ENCODE measurements at places on chromosomes 5 and 9. TPM values are rescaled to one million over a fixed set of nuclear protein-coding genes. Genes with fewer than 3 reads are reported as not detected.

DNA sequence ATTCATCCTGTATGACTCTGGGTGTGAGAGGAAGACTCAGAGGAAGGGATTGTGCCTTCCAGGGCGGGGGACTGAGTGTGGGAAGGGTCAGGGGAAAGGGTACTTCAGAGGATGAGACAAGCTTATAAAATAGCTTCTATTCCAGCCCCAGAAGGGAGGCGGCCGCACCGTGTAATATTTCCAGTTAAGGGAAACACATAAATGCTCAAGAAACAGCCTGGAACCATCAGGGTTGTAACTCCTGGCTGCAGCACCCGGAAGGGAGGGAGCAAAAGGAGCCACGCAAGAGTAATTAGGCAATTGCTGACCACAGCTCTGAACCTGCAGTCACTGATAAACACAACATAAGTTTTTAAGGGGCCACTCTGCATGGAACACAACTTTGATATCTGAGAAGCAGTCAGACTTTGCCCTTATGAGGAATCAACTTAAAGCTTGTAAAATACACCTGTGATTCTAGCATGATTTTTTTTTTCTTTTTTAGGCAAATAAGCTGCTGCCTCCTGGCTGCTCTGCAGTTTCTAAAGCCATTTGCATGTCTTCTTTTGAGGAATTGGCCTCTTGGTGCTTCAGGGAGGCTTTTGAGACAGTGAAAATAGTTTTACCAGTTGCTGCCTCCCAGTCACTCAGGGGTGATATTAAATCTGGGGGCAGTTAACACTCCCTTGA, 382.7 kb downstream of the ENC1 start:
- DNase-seq = no peak

GRCh38 chr5:178177569-178177968, 9.6 kb downstream of the GMCL2 start:
- DNase-seq = no peak

CACNA1B gene
- 0.34 TPM for polyA plus RNA-seq

GRCh38 chr5:178234750-178235587, 2.4 kb upstream of the PHYKPL start:
- DNase-seq = peak; percentile 73

All from left lung (tissue), 14 donors.